ENCODE measurements at places on chromosomes 5 and 9.
A peak's percentile ranks its signal among the peaks of the same experiment; 100 is the strongest.

GRCh38 chr5:33300209-33300742 is 140.5 kb upstream of the TARS1 start:
- DNase-seq: no peak

DNA sequence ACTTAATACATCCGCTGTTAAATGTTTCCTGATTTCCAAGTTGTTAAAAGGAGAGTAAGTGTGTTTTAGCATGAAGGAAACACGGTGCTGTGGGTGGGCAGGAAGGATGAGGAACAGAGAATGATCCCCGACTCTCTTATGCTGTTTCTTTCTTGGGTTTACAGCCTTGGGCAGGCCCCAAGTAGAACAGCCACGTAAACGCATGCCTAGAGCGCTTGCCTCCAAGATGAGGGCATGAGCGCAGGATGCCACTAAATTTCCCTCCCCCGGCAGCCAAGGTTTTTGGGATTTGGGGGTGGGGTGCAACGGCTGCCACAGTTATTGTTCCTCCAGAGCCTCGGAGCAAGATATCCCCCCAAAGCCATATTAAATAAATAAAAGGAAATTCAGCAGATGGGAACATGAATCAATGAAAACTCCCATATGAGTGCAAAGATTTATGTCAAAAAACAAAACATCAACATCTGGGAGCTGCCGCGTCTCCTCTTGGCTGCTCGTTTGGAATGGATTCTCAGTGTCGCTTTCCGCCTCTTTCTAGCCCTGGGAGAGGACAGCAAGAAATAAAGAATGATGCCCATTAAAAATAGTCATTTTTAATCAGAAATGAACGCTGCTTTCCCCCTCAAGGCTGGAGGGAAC is 10.0 kb upstream of the DELE1 start:
- no peak for DNase-seq

- no peak for DNase-seq
Measured at GRCh38 chr5:50595199-50595598, 71.2 kb upstream of the PARP8 start.

- no peak for DNase-seq
Measured at GRCh38 chr5:61084658-61085057, 77.6 kb downstream of the SMIM15 start.

DNA sequence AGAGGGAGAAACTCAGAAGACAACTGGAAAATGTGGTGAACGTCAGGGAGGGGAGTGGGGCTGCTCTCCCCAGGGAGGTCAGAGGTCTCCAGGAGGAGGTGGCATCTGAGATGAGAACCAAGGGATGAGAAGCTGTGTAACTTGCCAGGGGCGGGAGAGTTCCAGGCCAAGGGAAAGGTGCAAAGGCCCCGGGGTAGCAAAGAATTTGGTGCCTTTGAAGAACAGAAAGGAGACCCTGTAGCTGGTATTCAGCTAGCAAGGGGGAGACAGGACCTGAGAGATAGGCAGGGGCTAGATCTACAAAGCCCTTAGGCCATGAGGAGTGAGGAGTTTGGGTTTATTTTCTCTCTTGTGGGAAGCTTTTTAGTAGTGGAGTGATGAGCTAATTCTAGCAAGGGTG is 3.3 kb downstream of the DNM1 start:
- no peak for DNase-seq

GRCh38 chr5:160979385-160979784 is 127.4 kb upstream of the ATP10B start:
- DNase-seq: no peak

DNA sequence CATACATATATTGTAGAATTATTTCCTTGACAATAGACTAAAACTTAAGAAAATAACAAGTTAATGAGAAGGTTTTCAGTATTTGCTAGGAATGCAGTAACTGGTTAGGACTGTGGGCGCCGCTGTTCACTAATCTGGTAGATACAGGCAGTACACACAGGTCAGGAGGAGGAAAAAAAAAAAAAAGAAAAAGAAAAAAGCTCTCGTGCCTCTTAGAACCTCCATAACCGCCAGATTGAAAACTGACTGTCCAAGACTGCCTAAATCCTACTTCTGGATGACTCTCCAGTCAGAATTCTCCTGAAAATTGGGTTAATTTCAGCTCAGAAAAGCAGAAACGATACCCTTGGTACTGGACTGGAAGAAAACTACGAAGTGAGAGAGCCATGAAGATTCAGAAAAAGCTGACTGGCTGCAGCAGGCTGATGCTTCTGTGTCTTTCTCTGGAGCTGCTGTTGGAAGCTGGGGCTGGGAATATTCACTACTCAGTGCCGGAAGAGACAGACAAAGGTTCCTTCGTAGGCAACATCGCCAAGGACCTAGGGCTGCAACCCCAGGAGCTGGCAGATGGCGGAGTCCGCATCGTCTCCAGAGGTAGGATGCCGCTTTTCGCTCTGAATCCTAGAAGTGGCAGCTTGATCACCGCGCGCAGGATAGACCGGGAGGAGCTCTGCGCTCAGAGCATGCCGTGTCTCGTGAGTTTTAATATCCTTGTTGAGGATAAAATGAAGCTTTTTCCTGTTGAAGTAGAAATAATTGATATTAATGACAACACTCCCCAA is at the start of gene PCDHGA1:
TSS of gene PCDHGA1 (plus strand) at position 216 of the 782 bp plus-strand sequence.
- peak; percentile 32 for DNase-seq

Measured in CD4-positive, CD25-positive, alpha-beta regulatory T cell (primary cell).